ENCODE measurements at places on chromosomes 5 and 9.

DNA sequence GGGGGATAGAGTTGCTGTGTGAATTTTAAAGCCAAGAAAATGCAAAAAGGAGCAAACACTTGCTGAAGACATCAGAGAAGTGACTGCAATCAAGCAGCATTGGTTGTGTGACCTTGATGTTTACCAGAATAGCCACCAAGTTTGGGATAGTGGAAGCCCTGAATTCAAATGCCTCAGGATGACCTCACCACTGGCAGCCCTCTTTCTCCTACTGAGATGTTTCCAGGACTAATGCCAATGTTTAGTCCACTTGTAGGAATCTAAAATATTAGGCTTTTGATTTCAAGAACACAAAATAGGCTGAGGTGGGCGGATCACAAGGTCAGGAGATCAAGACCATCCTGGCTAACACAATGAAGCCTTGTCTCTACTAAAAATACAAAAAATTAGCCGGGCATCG is 112.2 kb upstream of the NUDT12 start:
- DNase-seq, result no peak

- DNase-seq, result peak; percentile 6
Observed at GRCh38 chr5:55172937-55173686, at the start of gene CDC20B. Gene CDC20B (minus strand): TSS chr5:55173177. CDS start chr5:55173000, 177 bp downstream.

DNA sequence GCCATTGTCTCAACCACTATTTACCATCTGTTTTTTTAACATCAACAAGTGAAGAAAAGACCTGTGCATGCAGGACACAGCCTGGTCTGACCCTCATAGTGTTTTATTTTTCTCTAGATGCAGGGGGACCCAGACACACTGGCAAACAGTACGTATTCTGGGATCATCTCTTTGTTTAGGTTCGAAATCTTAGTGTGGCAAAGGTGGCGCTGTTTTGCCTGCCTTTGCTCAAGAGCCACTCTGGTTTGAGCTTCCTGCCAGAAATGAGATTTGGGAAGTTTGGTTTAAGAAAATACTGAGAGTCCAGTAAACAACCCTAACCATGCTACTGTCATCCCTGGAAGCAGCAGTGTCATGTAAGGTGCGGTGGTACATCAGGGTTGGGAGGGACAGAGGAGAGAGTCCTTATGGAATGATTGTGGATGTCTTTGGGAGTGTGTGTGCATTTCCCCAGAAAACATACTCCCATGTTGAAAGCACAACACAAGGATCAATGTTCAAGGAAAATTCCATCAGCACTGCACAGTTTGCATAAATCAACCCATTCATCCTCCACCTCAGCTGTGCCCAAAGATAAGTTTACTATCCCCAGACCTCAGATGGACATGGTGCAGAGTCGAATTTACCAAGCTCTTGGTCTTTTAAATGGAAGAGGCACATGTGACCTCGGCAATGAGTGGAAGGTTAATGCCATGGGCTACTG is 34.0 kb upstream of the FLT4 start:
- DNase-seq, result no peak

DNA sequence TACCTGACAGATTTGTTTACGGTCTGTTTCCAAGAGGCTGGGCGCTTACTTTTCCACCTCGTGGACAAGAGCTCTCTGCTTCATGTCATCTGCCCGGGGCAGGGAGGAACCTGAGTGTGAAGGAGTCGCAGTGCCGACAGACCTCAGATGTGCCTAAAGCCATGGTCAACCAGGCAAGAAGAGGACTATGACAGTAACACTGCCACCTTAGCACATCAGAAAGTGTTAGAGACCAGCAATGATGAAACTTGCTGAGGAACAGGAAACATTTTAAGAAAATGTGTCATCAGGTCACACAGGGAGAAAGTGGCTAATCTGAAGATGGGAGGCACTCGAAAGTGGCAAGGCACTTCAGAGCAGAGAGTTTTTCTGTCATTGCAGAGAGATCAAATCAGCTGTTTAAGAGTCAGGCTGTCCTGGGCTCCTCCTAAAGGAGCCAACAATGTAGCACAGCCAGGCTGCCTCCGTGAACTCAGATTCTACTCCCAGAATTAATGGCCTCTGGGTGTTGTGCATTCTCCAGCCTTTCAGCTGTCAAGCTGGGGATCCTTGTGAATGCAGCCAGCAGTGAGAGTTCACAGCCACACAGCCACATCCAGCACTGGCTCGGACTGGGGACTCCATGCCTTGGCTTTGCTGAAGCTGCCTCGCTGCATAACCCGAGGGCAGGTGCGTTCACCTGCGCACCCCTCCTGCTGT is 94.6 kb downstream of the RAPGEF1 start:
- no peak for DNase-seq

DNA sequence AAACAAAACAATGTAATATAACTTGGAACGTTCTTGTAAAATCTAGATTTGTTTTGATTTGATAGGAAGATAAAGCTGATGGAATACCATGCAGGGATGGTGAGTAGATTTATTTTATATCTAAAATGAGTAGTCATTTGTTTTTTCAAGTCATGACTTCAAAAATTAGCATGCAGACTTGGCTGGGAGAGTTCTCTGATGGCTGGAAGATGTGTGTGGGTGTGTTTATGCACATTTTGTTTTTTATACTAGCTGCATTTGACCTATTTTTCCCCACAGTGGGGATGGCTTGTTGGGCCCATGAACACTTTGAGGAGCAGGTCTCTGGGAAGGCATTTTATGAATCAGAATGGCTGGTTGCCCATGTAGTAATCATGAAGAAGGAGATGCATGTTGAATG is 109.2 kb downstream of the MTRR start:
- DNase-seq, result no peak

Data from activated naive CD4-positive, alpha-beta T cell (primary cell).